Sigmoid colon (tissue), 7 donors: ENCODE measurements at places on chromosomes 2 and 18. TPM values are rescaled to one million over a fixed set of nuclear protein-coding genes. Genes with fewer than 3 reads are reported as not detected.

Gene LAMA3
- 14.1 TPM for total RNA-seq

DNA sequence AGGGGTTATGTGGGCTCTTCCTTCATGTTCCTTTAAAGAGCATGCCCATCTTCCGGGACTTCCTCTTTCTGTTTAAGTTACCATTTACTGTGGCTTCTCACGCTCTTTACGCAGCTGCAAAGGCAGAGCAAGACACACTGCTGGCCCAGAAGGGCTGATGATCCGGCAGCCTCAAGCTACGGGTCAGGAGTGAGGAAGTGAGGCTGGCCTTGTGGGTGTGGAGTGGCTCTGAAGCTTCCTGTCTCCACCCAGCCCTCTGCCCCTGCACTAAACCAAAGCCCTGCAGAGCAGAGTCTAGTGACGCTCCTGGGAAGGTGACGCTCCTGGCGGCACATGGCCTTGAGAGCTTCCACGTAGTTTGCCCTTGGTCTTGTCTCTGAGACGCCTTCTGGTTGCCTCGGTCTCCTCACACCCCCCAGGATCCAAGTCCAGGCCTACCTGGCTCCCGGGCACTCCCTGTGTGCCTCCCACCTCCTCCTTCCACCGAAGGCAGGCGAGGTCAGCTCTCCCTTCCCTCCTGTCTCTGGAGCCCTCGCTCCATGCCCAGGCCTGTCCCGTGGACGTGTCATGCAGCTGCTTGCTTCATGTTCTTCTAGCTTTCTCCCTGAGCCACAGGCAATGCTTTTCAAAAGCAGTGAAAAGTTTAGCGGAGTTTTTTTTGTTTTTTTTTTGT is 50.3 kb downstream of the ARL4C start:
- DNase-seq = peak; percentile 83

- DNase-seq = no peak
Observed at GRCh38 chr2:201157694-201158093, 25.2 kb upstream of the CASP10 start.

GRCh38 chr2:54962511-54962910 is 87.7 kb downstream of the RTN4 start:
- no peak for DNase-seq

DNA sequence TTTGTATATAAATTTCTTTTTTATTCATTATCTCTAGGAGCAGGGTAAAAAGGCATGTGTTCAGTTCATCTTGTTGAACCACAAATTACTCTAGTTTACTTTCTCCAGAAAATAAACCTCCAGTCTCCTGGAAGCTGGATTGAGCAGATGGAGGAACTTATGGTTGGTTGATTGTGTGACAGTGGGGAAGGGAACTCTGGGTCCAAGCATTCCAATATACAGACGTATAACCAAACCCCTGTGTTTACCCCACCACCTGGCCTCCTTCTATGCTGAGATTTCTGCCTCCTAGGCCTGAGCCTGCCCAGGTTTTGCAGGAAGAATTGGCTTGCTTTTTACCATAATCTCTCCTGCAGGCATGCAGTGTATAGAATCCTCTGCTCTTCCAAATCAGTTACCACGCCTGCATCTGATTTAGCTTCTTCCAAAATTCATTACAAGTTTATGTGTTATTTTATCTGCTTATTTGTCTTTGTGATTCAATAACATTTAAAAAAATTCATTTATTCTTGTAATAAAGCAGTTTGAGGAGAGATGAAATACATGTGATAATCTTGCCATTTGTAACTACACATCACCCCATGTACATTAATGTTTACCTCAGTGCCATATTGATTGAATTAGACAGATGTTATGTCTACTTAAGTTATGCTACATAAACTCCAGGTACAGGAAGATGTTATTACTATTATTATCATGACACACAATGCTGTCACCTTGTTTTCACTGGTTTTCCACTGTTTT is 2.5 kb upstream of the RAB27B start:
- DNase-seq = no peak

Gene NEUROD1
- total RNA-seq = not detected

DNA sequence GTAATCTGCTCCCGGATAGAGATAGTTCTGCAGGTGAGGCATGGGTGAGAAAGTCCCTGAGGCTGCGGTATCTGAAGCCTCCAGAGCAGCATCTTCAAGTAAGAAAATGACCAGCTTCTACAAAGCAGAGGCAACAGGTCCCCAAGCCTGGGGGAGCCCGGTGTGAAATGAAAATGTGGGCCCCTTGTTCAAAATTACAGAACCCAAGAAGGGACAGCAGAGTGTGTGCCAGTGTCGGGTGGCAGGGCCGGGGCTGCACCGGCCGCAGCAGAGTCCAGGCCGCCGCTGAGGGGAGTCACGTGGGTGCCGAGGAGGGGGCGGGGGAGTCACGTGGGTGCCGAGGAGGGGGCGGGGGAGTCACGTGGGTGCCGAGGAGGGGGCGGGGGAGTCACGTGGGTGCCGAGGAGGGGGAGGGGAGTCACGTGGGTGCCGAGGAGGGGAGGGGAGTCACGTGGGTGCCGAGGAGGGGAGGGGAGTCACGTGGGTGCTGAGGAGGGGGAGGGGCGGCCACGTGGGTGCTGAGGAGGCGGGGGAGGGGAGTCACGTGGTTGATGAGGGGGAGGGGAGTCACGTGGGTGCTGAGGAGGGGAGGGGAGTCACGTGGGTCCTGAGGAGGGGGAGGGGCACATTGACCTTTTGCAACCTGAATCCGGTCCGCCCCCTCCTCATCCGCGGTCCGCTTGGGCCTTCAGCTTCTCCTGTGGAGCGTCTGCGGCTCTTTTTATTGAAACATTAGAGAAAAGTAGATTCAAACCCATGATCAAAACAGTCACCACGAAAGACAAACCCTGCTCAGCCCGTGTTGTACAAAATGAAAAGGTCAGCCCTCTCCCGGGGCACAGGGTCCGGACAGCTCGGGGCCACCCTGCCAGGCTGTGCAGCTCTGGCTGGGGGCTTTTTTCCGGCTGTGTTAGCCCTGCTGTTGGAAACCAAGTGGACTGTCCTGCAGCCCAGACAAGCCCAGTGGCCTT is 10.4 kb downstream of the COLEC11 start:
- peak; percentile 62 for DNase-seq

Gene NHEJ1
- 17.4 TPM for total RNA-seq

DNA sequence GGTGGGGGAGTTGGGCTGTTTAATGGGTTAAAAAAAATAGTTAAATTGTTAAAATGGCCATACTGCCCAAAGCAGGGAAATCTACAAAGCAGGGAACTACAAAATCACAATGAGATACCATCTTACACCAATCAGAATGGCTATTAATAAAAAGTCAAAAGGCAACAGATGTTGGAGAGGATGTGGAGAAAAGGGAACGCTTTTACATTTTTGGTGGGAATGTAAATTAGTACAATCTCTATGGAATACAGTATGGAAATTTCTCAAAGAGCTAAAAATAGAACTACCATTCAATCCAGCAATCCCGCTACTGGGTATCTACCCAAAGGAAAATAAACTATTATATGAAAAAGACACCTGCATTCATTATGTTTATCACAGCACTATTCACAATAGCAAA is 27.1 kb downstream of the CLHC1 start:
- no peak for DNase-seq

GRCh38 chr2:236293241-236293810 is 29.1 kb upstream of the ASB18 start:
- no peak for DNase-seq

- no peak for DNase-seq
Observed at GRCh38 chr2:25561136-25561850, 112.1 kb downstream of the DTNB start.

DNA sequence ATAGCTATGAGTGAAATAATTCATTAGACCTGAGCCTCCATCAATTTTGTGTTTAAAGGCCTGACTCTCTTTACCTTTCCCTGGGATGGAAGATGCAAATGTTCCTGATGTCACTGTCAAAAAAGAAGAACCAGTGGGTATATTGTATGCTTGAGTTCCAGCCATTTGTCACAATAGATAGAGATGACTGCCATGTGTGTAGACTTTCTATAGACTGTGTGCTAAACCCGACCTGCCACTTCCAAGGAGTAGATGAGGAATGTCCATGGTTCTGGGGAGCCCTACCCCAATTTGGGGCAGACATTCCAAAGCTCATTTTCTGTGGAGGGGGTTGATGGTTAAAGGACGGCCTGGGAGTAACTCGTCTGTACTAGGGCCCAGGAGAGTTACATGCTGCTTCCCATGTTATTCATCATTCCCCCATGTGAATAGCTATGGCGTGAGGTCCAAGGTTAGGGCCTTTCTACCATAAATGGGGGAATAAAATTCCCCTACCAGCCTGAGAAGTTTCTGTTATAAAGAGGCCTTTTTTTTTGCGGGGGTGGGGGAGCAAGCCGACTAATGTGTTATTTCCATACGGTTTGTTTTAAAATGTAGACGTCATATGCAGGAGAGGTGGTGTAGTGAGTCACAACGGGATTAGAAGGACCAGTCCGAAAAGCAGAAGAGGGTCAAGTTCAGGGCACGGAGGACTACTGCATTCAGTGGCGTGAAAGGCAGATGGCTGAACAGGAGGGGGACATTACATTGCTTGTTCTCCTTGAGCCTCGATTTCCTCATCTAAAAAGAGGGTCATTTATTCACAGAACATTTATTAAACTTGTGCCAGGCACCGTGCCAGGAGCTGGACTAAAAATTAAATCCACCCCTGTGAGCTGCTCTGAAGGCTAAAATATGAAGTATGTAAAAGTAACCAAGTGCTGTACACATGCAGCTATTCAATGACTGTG is 24.0 kb downstream of the IL1B start:
- no peak for DNase-seq

GRCh38 chr2:110205660-110206455 is 1.0 kb upstream of the NPHP1 start:
- DNase-seq = no peak

GRCh38 chr2:219252084-219252483 is 959 bp upstream of the TUBA4B start:
- no peak for DNase-seq

DNA sequence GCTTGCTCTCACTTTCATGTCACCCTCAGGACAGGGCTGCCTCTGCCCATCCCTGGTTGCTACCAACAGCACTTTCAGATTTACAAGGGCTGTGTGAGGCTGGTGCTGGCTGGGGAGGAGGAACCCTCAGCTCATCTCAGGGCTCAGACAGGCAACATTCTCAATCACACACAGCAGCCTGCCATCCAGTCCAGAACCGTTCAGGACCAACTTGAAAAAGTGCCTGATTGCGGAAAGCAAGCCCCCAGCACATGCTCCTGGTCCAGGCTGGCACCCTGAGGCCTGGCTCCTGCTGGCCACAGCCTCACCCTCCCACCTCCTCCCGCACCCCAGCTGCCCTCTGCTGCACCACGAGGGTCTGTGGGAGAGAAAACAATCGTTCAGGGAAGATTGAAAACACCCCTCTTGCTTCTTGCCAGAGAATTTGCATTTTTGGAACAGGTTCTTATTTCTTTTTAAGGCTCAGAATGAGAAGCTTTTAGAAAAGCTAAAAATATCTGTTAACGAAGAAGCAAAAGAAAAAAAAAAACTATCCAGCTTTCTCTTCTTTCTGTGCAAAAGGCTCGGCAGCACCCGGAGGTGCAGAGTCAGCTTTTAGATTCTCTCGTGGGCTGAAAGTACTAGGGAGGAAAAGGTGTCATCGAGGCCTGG is 403.8 kb upstream of the ID2 start:
- DNase-seq = no peak

DNA sequence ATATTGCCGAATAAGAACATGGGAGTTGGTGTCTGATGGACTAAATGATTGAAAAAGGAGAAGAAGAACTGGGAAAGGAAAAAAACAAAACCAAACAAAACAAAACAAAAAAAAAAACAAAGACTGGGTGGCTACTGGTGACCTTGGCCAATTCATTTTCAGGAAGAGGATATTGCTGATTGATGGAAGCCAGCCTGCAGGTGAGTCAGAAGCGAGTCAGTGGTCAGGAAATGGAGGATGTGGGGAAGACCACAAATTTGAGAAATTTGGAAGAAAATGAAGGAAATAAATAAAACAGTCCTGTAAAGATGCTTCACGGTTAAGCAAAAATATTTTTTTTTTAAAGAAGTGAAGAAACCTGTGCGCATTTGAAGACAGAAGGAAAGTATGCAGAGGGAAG is 296.9 kb downstream of the ZNF521 start:
- DNase-seq = no peak

DNA sequence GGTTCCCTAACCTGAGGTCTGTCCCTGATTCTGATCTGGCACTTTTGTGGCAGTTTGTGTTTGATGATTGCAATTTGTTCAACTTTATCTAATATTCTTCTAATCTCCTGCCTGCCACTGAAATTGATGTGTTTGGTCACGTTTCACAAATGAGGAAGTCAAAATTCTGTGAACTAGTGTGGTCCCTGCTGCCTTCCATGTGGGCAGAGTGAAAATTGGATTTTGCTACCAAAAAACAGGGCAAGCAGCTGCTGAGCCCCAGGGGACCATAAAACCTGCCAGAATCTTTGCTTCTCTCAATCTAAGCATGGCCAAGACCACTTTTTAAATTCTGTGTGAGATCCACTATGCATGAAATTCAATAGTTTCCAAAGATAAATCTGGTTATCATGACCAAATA is 195.5 kb upstream of the CYRIA start:
- DNase-seq = no peak

Gene BUB1
- total RNA-seq = 0.33 TPM

Gene PROKR1
- not detected for total RNA-seq

DNA sequence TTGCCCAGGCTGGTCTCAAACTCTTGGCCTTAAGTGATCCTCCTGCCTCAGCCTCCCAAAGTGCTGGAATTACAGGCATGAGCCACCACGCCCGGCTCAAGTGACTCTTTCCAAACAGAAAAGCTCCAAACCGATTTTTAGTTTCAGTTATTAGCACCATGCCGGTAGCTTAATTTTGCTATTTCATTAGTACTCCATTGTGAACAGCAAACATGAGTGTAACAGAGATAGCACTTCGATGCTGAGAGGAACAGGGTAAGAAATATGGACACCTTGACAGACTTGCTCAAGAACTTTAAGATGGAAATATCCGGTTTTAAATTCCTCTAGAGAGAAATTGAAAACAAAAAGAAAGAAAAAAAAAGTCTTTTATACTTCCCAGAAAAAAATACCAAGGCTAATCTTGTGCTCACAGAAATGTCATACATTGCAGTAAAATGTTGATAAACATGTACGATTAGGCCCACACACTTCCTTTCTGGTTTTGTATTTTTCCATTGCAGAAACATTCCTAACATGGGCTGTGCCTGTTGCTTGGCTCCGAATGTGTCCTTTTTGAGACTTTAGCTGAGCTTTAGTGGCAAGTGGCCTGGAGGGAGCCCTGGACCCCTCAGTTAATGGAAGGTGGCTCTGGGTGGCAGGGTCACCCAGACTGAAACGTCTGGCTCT is 18.3 kb downstream of the FHL2 start:
- no peak for DNase-seq

- peak; percentile 50 for DNase-seq
Observed at GRCh38 chr2:86243950-86244733, 44.9 kb downstream of the MRPL35 start.

Gene CD28
- total RNA-seq = 0.82 TPM

- no peak for DNase-seq
Observed at GRCh38 chr2:241291153-241291552, 24.3 kb downstream of the HDLBP start.
